ENCODE measurements at places on chromosomes 5 and 9.

GRCh38 chr5:150410524-150411244 lies 2.0 kb downstream of the CD74 start:
- peak; percentile 77 for DNase-seq

GRCh38 chr9:94887721-94888120 lies 161.2 kb downstream of the AOPEP start:
- DNase-seq = no peak

DNA sequence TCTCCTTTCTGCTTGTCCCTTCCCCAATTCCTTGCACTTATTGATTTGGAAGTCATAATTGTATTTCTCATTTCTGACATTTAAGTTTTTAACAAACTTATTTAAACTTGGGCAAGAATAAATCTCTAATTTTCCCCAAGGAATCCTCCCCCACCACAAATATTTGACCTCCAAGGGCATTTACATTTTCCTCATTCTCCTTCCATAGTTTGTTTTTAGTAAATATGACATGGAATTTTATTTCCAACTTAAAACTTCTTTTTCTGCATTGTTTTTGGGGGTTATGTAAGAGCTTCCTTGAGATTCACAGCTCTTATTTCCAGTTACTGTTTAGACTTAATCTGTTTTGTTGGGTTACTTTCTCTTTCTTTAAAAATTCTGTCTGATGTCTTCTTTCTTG lies 64.9 kb downstream of the ZNF618 start:
- DNase-seq = no peak

- no peak for DNase-seq
Observed at GRCh38 chr9:27828908-27829307, 255.6 kb upstream of the C9orf72 start.

DNA sequence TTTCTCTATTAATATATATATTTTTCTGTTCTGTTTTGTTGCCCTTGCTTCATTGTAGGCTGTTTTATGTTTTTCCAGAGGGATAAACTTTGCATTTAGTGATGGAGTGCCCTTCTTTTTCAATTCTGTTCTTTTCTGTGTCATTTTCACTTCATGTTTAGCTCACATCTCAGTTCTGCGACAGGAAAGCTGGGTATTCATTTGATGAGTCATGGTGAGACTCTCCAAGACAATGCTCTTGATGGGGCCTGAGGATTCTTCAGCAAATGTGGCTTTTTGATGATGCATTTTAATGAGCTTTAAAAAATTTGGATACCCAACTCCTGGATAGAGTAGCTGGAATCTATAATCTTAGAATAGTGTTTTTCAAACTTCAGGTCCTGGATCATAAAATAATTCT lies 56.5 kb upstream of the SPATA31D4 start:
- DNase-seq = no peak

DNA sequence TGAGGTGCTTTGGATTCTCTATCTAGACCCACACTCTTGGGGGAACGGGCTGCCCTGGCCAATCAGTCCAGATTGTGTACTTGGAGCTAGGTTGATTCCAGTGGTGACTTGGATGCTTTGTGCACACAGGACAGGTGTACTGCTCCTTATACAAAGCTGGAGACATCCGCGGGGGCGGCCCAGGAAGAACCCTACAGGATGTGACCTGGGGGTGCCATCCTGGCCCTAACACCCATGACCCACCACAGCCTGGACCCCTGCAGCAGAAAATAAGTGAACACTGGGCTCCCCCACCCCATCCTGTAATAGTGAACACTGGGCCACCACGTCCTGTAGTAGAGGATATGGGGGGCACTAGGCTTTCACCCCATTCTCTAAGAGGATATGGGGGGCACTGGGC lies 12.1 kb upstream of the PLEKHG4B start:
- no peak for DNase-seq

GRCh38 chr9:92727716-92728700 lies 36.6 kb downstream of the BICD2 start:
- no peak for DNase-seq

DNA sequence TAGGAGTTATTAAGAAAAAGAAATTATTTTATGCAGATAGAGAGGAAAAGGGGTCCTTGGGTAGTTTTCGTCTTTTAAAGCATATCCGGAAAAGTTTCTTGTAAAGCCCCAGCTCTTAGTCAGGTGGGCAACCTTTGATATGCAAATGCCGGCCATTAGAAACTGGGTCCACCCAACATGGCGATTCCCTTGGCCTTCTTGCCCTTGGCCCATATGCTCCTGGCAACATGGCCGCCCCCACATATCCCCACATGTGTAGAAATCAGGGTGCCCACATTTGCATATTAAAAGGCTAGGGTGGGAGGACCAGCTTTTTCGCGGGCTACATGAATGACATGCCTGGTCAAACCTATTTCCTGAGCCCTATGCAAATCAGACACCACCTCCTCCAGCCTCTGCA lies 73.3 kb downstream of the FREM1 start:
- no peak for DNase-seq

DNA sequence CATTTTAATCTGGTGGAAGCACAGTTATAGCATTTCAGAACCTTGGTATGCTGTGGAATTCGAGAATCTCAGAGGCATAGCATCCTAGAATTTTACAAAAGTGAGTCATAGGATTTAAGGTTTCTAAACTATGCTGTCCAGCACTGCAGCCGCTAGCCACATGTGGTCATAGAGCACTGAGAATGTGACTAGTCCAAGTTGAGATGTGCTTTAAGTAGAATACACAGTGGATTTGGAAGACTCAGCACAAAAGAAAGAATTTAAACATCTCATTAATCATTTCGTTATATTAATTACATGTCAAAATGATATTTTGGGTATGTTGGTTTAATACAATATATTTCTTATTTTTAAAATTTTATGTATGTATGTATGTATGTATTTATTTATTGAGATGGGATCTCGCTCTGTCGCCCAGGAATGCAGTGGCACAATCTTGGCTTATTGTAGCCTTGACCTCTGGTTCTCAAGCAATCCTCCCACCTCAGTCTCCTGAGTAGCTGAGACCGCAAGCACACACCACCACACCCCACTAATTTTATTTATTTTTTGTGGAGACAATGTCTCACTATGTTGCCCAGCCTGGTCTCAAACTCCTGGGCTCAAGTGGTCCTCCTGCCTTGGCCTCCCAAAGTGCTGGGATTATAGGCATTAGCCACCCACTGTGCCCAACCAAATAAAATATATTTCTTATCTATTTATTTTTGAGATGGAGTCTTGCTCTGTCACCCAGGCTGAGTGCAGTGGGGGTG lies 20.4 kb upstream of the RPS14 start:
- no peak for DNase-seq

DNA sequence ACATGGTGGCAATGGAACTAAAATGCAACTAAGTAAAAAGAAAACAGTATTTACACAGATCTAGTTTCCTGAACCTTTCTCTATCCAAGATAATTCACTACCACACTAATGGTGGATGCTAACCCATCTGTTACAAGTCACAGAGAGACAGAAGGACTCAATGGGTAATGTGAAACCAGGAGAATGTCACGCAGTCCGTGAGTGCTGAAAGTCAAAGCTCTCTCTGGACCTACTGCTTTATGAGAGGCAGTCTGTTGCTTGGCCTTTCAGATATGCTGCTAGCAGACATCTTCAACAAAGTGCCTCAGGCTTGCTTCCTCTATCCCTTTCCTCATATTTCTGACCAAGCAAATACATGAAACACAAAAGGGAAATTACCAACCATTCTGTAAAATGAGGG lies 69.0 kb upstream of the GLRX start:
- DNase-seq = no peak

GRCh38 chr5:160470437-160471361 lies 49.0 kb downstream of the PTTG1 start:
- DNase-seq = peak; percentile 3

DNA sequence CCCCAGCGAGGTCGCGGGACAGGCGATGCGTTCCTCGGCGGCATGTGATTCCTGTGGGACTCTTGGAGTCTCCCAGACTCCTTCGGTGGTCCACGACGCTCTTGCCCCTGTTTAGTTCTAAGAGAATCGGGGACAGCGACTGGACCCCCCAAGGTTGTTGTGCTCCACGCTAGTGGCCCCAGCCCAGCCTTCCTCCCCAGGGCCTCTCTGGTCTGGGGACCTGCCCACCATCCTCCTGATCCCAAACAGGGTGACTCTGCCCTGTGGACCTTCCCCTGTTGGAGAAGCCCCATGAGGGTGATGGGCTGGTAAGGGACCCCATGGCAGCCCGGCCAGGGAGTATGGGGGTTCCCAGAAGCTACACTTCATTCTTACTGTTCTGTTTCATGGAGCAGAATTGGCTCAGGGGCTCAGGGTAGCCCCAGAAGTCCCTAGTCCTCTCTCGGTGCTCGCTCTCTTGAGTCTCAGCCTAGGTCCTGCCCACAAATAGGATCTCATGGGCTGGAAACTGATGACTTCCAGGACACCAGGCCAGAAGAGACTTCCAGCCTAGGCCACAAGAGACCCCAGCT lies 880 bp downstream of the CARD19 start:
- DNase-seq = no peak

GRCh38 chr5:96121364-96121763 lies 159.7 kb upstream of the ELL2 start:
- DNase-seq = no peak

- DNase-seq = no peak
Observed at GRCh38 chr5:142032747-142033631, 20.2 kb upstream of the GNPDA1 start.

- peak; percentile 72 for DNase-seq
Observed at GRCh38 chr5:110054240-110054639, 364.5 kb downstream of the MAN2A1 start.

DNA sequence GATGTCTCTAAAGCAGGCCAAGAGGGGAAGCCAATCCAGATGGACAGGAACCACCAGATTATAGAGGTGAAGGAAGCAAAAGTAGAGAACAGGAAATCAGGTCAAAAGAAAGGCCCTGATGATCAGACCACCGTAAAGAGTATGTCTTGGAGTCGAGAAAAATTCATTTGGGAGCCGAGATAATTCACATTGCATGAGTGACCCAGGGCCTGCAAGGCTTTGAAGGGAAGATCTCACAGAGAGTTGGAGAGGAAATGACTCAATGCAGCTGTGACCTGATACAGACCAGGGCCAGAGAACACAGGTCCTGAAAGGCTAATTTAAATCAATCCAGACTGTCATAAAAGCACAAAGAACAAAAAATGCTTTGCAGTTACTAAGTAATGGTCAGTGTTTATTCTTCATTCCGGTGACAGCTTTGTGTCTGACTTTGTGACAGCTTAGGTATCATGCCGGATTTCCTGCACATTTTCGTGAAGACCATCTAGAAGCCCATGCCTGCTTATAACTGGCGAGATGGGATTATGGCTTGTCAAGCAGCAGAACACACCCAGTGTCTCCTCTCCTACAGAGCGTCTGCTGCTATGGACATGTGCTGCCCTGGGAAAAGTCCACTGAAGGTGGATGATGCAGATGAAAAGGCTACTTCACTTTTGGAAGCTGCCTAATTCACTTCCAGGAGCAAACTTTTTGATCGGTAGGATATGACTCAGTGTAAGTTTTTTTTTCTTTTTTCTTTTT lies 5.8 kb upstream of the ACTBL2 start:
- DNase-seq = no peak

DNA sequence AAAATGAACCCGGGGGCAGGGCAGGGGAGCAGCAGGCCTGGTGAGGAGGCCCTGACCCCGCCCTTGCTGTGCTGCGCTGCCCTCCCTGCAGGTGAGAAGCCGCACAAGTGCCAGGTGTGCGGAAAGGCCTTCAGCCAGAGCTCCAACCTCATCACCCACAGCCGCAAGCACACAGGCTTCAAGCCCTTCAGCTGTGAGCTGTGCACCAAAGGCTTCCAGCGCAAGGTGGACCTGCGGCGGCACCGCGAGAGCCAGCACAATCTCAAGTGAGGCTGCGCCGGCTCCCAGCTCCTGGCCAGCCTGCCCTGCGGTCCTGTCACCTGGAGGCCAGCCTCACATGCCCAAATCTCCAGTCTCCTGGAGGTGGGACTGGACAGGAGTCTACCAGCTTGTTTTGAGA lies 12.3 kb downstream of the GFI1B start:
- no peak for DNase-seq

DNA sequence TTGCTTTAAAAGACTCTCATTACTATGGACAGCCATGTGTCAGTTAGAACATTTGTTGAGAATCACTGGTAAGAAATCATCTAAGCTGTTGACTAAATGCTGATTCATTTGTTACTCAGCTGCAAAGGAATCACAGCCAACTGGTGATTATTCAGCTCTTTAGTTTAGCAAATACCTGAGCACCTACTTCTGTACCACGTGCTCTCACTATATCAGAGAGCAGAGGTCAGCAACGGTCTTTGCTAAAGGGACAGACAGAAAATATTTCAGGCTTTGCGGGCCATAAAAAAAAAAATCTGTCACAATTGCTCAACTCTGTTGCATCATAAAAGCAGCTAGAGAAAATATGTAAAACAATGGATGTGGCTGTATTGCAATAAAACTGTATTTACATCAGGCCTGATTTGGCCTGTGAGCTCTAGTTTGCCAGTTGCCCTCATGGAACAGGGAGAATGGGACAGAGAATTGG lies 377.6 kb downstream of the DNAH5 start:
- no peak for DNase-seq

DNA sequence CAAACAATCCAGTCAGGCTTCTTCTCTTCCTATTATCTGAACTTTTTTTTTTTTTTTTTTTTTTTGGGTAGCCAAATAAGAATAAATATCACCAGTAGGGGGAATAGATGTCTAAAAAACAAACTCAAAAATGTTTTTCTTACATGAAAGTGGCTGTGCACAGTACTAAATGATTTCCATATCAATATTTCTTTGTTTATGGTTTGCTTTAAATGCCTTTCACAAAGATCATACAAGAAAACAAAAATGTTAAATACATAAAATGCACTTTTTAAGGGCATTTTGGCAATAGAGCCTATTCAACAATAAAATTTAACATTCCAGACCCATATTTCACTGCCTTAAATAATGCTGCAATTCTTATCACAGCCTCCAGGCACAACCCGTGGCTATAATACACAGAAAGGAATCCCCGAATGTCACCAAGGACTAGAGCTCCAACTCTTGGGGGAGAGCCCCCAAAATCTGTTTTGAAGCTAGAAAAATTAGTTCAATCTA lies 91.1 kb upstream of the TBCA start:
- DNase-seq = no peak

DNA sequence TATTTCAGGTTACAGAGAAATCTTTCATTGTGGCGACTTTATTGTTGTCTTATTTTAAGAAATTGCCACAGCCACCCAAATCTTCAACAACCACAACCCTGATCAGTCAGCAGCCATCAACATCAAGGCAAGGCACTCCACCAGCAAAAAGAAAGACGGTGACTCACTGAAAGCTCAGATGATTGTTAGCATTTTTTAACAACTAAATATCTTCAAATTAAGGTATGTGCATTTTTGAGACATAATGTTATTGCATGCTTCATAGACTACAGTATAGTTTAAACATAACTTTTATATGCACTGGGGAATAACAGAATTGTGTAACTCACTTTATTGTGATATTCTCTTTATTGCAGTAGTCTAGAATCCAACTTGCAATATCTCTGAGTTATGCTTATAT lies 263.4 kb downstream of the TMEM232 start:
- no peak for DNase-seq
